ENCODE measurements at places on chromosomes 7 and 10.

DNA sequence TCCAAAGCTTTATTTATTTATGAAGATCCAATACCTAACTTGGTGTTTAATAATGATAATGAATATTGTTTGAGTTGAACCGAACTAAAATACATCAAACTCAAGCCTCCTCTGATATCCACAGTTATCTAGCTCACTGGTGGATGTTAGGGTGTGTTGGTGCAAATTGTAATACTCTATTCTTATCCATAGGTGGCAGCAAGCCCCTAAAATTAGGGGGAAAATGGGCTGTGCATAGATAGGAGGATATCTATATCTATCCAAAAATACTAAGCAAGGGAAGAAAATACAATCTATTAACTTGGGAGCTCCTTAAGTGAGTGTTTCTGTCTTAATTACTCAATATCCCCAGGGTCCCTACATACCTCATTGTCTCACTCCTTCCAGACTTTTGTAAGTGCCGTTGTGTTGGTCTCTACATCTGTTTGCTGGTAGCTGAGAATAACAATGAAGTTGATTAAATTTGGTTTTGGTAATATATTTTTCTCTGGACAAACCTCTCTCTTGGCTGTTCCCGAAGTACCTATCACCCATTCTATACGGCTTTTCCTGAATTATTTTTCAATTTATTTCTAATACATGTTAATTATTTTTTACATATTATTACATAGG, 55.0 kb upstream of the VWDE start:
- DNase-seq = peak; percentile 22

DNA sequence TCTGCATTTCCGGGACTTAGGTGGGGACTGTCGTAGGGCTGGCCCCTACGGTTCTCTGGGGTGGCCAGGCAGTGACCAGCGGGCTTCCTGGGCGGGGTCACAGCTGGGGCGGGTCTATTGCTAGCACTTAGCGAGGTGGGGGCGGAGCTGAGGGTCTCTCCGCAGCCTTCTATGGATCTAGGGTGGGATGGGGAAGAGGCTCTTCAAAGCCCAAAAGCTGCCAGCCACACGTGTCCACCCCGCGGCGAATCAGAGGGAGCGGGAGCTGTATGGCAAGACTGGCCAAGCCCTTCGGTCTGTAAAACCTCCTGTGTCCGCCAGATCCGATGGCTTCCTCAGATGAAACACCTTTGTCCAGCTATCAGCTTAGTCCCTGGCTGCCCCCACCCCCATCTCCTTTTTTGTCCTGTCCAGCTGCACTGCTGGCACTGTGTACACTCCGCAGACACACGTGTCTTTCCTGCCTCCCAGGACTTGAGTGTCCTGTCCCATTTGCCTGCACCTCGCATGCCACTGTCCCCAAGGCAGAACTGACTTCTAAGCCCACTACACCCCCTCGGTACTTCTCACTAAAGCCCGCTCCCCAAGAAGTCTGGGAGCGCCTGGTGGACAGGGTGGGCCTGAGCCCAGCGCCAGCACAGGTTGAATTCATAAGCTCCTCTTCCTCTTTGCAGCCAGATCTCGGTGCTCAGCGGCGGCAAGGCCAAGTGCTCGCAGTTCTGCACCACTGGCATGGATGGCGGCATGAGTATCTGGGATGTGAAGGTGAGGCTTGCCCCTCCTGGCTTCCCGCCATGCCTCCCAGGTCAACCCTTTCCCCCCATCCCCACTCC, 14.8 kb downstream of the PDAP1 start:
- DNase-seq = no peak

DNA sequence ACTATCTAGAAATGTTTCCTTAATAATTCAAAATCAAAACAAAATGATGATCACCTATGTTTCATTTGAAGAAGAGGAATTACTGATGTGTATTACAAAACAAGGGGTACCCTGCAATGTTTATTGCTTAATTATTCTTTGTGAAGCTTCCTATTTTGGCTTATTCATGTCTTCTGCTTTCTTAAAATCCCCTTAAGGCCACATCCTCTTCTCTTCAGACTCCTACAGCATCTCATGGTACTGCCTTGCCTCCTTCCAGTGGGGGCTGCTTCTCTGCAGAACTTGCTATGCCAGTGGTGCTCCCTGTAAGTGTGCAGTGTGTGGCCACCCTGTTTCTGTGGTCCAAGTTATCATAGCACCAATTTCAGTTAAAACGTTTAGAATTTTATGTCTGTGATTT, 35.0 kb downstream of the CCDC146 start:
- no peak for DNase-seq

GRCh38 chr10:50823789-50824188, 61.6 kb downstream of the A1CF start:
- no peak for DNase-seq

GRCh38 chr10:68423522-68423921, 16.4 kb upstream of the RUFY2 start:
- no peak for DNase-seq

DNA sequence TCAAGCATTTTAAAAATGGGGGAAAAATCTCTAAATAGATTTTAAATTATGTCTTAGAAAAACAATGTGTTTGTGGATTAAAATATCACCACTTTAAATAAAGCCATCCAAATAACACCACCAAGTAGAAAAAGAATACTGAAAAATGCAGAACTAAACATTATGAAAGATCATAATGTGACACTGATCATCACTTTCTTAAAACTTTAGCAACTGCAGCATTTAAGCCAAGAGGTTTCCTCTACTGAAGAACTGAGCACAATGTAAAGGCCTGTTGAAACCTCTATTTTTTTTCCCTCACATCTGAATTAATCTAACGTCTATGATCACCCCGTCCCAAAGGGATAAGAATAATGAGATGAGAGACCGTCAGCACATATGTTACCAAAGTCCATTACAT, 18.6 kb downstream of the MINDY3 start:
- DNase-seq = no peak

DNA sequence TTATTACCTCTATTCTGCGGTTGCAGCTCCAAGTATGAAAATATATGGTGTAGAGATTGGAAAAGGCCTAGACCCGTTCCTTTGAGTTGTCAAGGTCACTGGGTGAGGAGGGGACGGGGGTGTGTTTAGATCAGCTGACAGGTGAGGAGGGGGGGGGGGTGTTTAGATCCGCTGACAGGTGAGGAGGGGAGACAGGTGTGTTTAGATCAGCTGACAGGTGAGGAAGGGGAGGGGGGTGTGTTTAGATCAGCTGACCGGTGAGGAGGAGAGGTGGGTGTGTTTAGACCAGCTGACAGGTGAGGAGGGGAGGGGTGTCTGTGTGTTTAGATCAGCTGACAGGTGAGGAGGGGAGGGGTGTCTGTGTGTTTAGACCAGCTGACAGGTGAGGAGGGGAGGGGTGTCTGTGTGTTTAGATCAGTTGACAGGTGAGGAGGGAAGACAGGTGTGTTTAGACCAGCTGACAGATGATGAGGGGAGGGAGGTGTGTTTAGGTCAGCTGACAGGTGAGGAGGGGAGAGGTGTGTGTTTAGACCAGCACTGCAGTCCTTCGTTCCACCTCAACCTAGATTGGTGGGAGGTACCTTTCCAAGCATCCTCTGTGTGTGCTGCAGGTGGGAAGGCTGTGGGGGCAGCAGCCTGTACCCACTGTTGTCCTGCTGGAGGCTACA, 655.0 kb upstream of the ADARB2 start:
- no peak for DNase-seq

GRCh38 chr10:79025199-79025832, 43.5 kb upstream of the ZMIZ1 start:
- DNase-seq = no peak

DNA sequence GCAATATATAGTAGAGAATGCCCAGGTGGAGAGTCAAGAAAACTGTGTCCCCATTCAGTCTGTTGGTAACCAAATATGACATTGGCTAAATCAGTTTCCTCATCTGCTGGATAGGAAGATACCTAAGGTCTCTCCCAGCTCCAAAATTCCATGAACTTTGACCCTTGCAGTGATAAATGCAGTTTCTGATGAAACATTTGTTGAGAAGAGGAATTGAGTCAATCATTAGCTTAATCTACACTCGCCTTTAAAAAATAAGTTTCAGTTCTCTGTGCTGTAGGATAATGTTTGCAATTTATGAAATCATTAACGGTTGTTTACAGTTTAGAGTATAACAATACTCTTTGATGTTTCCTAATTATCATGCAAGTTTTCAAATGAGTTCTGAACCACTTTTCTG, 38.0 kb upstream of the SLC25A13 start:
- DNase-seq = no peak

GRCh38 chr7:10439027-10439426, 534.6 kb upstream of the PHF14 start:
- DNase-seq = no peak

DNA sequence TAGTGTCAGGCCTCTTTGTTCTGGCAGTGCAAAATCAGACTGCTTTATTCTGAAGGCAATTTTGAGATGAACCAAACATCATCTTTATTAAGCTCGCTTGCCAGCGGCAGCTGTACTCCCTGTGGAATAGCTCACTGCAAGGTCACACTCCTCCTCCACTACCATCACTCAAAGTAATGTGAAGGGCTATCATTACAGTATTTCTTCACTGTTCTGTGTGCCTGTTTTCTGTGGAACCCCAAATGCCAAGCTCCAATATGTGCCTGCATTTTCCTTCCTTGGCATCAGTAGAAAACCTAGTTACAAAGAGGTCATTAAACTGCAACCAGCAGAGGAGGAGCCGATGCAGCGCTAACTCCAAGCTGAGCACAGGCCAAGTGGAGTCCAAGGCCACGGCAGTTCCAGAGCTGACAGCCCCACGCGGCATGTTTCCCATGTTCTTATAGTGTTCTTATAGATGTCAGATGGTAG, 21.4 kb downstream of the BCCIP start:
- peak; percentile 63 for DNase-seq

- DNase-seq = no peak
These were observed 525.9 kb downstream of the TYW1 start for GRCh38 chr7:67522504-67522903.

DNA sequence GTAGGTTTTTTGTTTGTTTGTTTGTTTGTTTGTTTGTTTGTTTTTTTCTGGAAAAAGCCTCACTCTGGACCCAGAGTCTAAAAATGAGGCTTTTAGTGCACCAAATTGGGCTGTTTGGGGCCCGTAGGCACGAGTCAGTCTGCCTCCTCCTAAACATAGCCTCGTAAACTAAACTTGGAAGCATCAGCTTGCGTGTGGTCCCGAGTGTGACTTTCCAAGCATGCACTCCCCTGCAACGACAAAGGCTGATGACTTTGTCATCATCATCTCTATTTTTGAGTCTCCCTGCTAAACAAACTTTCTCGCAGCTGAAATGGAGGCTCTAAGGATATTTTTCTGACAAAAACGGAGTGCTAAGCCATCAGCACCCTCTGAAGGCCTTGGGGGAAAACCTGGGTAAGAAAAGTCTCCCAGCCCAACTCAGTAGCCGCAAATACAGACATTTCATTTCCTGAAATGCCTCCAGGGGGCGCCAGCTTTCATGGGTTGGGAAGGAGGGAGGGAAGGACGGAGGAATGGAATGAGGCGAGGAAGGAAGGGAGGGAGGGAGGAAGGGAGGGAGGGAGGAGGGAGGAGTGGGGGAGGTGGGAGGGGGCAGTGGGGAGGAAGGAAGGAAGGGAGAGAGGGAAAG, 245.9 kb downstream of the KCNMA1 start:
- DNase-seq = peak; percentile 60

DNA sequence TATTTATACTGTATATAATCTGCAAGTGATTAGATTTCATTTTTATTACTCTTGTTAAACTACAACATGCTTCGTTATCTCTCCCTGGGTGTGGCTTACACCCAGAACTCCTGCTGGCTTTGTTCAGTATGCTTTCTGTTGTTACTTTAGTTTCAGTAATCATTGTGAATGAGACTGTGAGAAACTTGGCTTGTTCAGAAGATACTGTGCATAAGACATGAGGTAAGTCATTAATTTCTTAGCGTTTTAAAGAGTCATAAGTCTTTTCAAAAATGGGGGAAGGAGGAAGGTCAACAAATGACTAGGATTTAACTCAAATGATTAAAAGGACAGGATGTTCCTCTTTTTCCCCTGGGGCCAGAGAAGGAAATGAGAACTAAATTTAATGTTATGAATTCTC, 11.6 kb upstream of the ADD3 start:
- DNase-seq = no peak

GRCh38 chr7:5214236-5214635, 24.2 kb downstream of the WIPI2 start:
- DNase-seq = no peak

GRCh38 chr10:32956365-32957197, 1.4 kb downstream of the ITGB1 start:
- DNase-seq = no peak

- no peak for DNase-seq
These were observed 128.6 kb upstream of the BMPER start for GRCh38 chr7:33776788-33777187.

DNA sequence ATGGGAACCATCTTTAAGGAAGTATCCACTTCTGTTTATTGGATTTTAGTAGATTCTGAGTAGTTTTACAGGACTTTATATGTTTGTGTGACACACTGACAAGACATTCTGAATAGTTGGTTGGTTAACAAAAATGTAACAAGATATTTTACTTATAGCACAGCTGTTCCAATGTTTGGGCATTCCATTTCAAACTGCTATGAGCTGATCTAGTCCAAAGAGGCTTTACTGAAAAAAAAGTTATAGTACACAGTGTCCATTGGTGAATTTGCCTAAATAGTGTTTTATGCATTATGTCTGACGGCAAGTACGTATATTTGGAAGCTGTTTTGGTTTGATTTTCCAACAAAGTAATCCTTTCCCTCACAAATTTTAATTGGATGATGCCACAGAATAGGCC, 99.1 kb downstream of the SAMD9 start:
- no peak for DNase-seq

DNA sequence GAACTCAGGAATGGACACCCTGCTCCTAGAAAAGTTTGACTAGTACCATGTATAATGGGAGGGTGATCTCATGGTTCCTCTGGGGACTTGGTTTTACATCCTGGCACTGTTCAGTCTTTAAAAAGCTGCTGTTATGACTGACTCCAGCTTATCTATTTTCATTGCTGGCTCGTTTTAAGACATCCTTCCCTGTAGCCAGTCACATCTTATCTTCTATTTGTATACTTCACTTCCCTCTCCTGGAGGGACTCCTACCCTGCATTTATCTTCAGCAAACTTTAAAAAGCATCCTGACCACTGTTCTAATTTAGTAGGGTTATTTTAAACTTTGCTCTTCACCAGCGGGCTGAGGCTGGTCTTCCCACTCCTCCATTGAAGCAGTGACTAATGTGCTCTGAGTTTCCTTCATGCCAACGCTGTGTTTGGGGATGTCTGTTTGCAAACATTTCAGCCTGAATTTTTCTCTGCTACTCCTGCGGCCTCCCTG, 72.9 kb upstream of the ARMC3 start:
- no peak for DNase-seq

DNA sequence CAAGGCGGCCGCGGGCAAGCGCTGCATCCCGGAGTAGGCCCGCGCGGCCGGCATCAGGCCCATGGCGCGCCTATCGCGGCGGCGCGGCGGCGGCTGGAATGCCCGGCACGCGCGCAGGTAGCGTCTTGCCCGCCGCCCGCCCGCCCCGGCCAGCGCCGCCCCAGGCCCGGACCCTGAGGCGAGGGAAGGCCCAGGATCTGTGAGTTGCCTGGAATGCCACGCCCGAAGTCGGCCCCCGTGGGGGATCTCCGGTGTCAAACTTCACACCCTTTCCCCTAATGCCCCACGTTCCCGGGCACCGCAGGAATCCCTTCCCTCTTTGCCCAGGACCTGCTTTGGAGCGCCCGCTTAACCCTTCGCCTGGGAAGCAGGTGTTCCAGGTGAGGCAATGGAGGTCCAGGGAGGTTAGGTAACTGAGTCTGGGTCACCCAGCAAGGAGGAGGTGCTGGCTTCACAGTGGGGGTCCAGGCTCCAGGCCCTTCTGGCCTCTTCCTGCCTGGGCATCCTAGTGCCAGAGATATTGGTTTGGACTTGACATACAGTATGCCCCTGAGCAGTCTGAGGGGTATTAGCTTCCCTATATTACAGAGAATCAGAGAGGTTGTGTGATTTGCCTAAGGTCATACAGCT, 138.1 kb downstream of the ARHGAP22 start:
- DNase-seq = no peak

All from globus pallidus (tissue), 1 donor.